ENCODE measurements at places on chromosomes 16 and 17.

GRCh38 chr17:79760197-79760906 is 17.6 kb upstream of the CBX2 start:
- no peak for DNase-seq

DNA sequence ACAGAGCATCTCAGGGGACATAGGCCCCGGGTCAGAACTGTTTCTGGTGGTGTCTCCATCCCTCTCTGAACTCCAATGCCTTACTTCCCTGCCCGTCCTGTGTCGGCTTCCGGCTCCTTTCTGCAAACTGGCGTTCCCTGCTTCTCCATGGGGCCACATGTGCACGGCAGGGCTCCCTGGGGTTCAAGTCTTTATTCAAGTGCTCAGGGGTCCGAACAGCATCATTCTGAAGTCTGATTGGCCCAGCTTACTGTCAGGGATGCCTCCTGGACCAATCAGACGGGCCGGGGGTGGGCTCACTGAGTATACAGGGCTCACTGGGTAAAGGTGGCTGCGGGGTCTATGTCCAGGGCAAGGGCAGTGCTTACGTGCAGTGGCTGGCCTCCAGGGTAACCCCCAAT is 17.1 kb downstream of the C16orf82 start:
- DNase-seq, result no peak

- DNase-seq, result no peak
These were observed 3.8 kb downstream of the SMARCD2 start for GRCh38 chr17:63838631-63839171.

- DNase-seq, result peak; percentile 82
These were observed at the start of gene CD68 for GRCh38 chr17:7579001-7579833. Gene CD68, plus strand, starts transcription at chr17:7579638. Its CDS starts 40 bp downstream, at chr17:7579678.

- no peak for DNase-seq
These were observed 17.3 kb upstream of the ENDOV start for GRCh38 chr17:80397686-80398085.

DNA sequence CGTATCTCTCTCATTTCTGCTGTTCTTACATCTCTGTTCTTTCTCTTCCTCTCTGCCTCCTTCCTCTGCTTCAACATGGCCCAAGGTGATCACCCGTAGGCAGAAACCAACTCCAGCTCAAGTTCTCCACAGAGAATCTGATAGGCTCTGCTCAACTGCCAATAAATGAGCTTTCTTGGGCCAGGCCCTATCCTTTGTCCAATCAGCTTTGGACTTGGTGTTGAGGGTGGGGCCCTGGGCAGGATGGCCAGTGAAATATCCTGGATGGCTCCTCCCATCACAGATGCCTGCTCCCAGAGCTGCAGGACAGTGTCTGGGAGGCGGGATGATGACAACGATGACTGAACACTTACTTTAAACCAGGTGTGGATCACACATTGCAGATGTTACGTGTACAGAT is 17.4 kb upstream of the BRD7 start:
- no peak for DNase-seq

DNA sequence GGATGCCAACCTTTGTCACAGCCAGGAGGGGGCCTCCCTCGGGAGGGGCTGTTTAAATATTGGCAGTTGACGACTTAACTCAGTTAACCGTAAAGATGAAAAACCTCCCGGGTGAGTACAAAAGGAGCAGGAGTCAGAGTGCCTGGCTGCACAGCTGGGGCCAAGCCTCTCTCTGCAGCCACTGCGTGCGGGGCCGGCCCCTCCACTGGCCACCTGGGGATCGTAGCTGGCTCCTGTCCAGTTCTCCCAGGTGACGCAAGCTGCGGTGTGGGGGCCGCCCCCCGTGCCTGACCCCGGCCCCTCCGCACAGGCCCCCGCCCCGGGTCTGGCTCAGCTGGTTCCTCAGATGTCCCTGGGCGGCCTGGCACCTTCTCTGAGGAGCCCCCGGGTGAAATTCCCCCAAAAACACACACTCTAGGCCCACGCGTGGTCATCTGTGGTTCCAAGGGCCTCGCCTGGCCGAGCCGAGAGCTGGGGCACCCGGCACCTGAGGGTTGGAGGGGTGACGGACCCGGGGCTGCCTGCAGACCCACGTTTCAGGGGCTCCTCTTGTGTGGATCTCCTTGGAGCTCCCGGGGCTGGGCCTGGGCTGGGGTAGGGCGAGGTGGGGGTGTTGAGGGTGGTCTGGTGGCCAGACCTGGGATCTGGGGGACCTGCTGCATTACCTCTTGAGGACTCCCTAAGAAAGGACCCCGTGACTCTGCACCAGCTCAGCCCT is 7.4 kb upstream of the CACNA1H start:
- no peak for DNase-seq

Data from GM13976 (cell line).